ENCODE measurements at places on chromosomes 13 and 19. TPM values are rescaled to one million over a fixed set of nuclear protein-coding genes. Genes with fewer than 3 reads are reported as not detected.

ZNF709 gene
- 2.2 TPM for total RNA-seq

STAP2 gene
- 71.1 TPM for total RNA-seq

ZNF222 gene
- 2.0 TPM for total RNA-seq

MISP3 gene
- total RNA-seq: 7.8 TPM

LMTK3 gene
- 8.3 TPM for total RNA-seq

OR7D2 gene
- not detected for total RNA-seq

CDX2 gene
- total RNA-seq: 0.62 TPM

NCCRP1 gene
- total RNA-seq: 6.2 TPM

PCDH17 gene
- 0.11 TPM for total RNA-seq

ICAM4 gene
- not detected for total RNA-seq

ZSWIM9 gene
- total RNA-seq: 1.8 TPM

RYR1 gene
- total RNA-seq: not detected

RUBCNL gene
- total RNA-seq: 0.17 TPM

ZNF230 gene
- total RNA-seq: 1.0 TPM

CATSPERD gene
- total RNA-seq: not detected

MAMSTR gene
- total RNA-seq: 0.18 TPM

PSG7 gene
- total RNA-seq: not detected

FCAR gene
- total RNA-seq: not detected

CALR3 gene
- total RNA-seq: not detected

CEACAM8 gene
- total RNA-seq: not detected

IGFL1 gene
- 0.77 TPM for total RNA-seq

CDADC1 gene
- 17.6 TPM for total RNA-seq

ZNF491 gene
- total RNA-seq: 0.17 TPM

PSG2 gene
- not detected for total RNA-seq

ZNF675 gene
- 19.4 TPM for total RNA-seq

ZNF726 gene
- 12.8 TPM for total RNA-seq

ZNF112 gene
- total RNA-seq: 1.9 TPM

ZBTB45 gene
- 19.1 TPM for total RNA-seq

HS6ST3 gene
- 0.06 TPM for total RNA-seq

WTIP gene
- total RNA-seq: 5.2 TPM

MEIS3 gene
- 1.3 TPM for total RNA-seq

FUT6 gene
- 0.69 TPM for total RNA-seq

PDX1 gene
- total RNA-seq: not detected

PLEKHA4 gene
- total RNA-seq: 0.63 TPM

ZNF723 gene
- not detected for total RNA-seq

CELF5 gene
- 0.75 TPM for total RNA-seq

RNF17 gene
- total RNA-seq: not detected

LCP1 gene
- total RNA-seq: 133 TPM

FLT1 gene
- 2.2 TPM for total RNA-seq

ZNF584 gene
- 49.2 TPM for total RNA-seq

PMIS2 gene
- total RNA-seq: not detected

S1PR5 gene
- 2.4 TPM for total RNA-seq

N4BP2L1 gene
- total RNA-seq: 0.17 TPM

CARS2 gene
- 72.9 TPM for total RNA-seq

CLDND2 gene
- total RNA-seq: not detected

STOML3 gene
- total RNA-seq: not detected

PSG3 gene
- not detected for total RNA-seq

CGB5 gene
- total RNA-seq: 0.52 TPM

LINGO3 gene
- total RNA-seq: 0.58 TPM

CHST8 gene
- total RNA-seq: 0.36 TPM

FUT3 gene
- total RNA-seq: 7.7 TPM

SLC27A5 gene
- 56.2 TPM for total RNA-seq

FGF21 gene
- not detected for total RNA-seq

CEACAM5 gene
- total RNA-seq: 2.8 TPM

LPAR2 gene
- total RNA-seq: 31.0 TPM

NANOS3 gene
- not detected for total RNA-seq

Measured in PC-3 (cell line).